ENCODE measurements at places on chromosomes 7 and 10.

DNA sequence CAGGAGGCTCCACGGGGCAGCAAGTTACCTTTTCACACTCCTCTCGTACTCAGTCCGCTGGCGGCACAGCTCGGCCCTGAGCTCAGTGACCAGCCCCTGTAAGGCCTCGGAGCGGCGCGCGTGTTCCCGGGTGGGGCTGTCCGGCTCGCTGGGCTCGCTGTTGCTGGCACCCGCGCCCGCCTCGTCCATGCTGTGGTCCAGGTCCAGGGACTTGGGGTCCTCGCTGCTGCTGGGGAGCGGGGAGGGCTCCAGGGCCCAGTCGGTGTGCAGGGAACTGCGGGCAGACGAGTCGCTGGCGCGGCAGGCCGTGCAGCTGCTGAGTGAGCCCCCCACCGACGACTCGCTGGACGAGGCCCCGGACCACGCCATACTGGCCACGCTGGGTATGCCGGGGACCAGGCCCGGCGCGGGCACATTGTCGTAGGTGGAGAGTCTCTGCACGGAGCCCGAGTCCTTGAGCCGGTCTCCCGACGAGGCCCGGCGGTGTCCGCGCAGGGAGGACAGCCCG lies 143.8 kb downstream of the MAPK8 start:
- DNase-seq = no peak

- DNase-seq = peak; percentile 81
Observed at GRCh38 chr7:77247206-77247850, 47.7 kb upstream of the FGL2 start.

DNA sequence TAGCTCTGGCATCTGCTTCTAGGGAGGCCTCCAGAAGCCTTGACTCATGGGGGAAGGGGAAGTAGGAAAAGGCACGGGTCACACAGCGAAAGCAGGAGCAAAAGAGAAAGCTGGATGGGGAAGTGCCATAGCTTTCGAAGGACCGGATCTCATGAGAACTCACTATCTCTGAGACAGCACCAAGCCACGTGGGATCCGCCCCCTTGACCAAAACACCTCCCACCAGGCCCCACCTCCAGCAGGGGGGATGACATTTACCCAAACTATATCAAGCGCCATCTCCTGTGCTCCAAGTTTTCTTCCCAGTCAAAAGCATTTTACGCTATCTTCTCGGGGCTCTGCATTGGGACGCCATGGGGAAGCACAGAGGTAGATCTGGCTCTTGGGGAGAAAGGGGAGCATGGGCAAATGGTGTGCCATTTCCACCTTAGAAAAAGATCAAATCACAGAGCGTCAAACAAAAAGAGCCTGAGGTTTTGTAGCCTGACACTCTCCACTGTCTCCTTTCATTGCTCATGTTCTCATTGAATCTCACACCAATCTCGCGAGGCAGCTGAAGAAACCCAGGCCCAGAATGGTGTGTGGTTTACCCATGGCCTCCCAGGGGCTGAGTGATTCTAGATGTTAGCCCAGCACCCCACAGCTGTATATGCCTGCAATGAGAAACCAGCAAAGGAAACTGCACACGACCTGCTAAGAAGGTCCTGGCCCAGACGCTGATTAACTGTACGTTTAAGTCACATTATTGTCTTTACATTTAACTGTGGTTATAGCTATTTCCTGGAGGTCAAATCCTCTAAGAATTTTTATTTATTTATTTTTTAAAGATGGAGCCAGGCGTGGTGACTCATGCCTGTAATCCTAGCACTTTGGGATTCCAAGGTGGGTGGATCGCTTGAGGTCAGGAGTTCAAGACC lies 8.1 kb upstream of the OLAH start:
- peak; percentile 68 for DNase-seq

DNA sequence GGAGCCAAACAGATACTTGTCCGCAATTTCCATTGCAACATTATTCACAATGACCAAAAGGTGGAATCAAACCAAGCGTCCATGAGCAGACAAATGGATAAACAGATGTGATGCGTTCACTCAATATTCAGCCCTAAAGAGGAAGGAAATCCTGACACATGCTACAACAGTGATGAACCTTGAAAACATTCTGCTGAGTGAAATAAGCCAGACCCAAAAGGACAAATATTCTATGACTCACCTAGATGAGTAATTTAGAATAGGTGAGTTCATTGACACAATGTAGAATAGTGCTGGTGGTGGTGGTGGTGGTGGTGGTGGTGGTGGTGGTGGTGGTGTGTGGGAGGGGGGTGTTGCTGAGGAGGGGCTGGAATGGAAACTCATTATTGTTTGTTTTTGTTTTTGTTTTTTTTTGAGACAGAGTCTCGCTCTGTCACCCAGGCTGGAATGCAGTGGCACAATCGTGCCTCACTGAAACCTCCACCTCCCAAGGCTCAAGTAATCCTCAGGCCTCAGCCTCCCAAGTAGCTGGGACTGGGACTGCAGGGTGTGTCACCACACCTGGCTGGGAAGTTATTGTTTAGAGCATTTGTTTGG lies 28.6 kb downstream of the SMKR1 start:
- no peak for DNase-seq

DNA sequence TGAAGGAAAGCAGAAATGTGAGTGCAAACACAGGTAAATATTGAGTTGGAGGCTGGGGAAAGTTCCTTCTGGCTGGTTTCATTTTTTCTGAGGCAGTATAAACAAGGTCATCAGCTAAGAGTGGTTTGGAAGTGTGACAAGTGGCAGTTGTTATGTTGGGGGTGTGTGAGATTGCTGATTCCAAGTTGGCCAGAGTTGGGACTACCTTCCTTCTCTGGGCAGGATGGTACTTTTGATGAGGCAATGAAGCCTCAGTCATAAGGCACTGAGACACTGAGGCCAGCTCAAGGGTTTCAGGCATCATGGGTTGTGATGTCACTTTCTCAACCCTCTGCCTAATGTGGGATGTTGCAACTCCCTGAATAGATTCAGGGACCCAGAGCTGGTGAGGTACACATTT lies 8.2 kb upstream of the PTTG1IP2 start:
- DNase-seq = no peak

- no peak for DNase-seq
Observed at GRCh38 chr10:37975401-37975991, 951 bp downstream of the ZNF25 start.

DNA sequence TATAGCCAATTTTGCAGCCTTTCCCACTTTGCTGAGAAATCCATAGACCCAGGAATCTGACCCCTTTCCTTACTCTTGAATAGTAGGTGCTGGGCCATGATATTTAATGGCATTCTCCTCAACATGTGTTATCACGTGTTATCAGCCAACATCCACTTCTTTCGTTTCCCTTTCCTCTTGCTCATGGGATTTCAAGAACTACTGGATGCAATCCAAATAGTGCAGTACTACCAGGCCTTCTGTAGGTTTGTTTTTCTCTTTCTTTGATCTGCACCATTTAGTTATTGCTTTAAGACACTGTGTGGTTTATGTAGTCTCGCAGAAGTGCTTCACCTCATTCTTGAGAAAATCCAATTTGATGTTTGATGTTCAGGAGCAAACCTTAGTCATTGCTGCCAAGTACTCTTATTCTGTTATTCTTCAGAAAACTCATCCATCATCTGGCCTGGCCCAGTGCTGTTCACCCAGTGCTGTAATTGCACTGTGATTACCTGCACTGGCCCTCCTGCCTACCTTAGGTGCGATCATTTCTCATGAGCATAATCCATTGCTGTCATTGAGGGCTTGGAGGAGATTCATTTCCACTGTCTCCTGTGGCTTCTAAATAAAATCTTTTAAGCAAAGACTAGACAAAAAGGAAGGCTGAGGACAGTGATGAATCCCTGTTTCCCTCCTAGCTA lies 315.3 kb downstream of the BMPER start:
- DNase-seq = no peak

All from upper lobe of right lung (tissue), 1 donor.